ENCODE measurements at places on chromosomes 6 and 20.

DNA sequence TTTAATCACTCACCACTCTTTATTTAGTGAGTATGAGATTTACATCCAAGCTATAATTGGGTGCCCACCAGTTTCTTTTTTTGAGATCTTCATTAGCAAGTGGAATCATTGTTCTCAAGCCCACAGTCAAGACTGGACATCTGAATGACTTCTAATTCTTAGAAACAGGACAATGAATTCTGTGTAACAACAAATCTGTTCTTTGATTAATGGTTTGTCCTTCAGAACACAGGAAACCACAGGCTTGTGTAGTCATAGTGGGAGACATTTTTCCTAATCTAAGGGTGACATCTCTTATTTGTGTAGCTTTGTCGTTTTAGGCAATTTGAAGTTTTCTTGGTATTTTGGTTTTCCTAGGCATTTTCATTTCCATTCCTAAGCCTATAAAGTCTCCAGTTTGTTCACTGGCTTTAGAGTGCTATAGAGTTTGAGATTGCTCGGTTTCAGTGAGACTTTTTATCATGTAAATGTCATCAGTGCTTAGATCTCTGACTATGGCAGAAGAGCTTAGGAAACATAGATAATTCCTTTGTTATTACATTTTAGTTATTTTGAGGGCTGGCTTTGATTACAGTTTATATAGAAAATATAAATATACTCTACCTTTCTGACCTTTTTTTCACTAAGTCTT, 903.9 kb upstream of the MAP3K7 start:
- DNase-seq = no peak

GRCh38 chr6:3212261-3212660, 15.2 kb downstream of the TUBB2B start:
- no peak for DNase-seq

GRCh38 chr20:58990651-58991445, 9.8 kb downstream of the NELFCD start:
- no peak for DNase-seq

DNA sequence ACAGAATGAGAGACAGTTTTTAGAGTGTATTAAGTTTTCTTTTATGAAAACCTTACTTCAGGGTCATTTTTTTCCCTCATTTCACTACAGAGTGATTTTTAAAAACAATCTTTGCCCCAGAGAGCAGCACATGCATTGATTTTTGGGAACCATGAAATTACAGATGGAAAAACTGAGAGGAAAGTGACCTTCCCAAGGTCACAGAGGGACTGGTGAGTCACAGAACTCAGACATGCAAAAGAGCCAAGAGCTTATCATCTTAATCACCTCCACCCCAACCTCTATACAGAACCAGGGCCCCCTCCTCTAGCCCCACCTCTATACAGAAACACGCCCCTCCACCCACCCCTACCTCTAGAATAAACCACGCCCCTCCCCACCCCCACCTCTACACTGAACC, 10.7 kb downstream of the PXMP4 start:
- no peak for DNase-seq
